ENCODE measurements at places on chromosomes 12 and 14.

DNA sequence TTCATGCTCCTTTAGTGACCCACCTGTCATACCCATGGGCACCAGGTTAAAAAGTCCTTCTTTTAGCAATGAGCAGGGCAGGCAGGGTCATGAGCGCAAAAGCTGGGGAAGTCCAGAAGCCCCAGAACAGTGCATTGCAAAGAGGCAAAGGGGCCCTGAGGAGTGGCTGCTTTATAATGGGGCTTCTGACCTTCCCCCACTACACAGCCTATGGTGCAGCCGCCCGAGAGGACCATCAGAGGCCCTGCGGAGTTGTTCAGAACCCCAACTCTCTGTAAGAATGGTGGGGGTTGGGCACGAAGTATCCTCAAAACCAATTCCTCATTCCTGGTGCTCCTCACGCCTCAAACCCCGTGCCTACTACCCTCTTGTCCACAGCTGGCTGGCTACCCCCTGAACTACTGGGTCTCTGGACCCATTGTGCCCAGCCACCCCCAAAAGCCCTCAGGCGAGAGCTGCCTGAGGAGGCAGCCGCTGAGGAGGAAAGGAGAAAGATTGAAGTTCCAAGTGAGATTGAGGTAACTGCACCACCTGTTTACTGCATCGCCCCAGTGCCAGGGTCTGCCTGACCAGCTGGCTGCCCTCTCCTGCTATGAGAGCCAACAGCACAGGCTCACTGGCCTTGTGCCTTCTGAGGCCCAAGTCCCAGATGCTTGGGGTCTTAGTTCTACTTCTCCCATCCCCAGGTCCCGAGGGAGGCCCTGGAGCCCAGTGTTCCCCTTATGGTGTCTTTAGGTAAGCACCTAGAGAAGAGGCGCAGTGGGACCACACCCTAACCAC is 6.7 kb downstream of the REC8 start:
- no peak for DNase-seq

DNA sequence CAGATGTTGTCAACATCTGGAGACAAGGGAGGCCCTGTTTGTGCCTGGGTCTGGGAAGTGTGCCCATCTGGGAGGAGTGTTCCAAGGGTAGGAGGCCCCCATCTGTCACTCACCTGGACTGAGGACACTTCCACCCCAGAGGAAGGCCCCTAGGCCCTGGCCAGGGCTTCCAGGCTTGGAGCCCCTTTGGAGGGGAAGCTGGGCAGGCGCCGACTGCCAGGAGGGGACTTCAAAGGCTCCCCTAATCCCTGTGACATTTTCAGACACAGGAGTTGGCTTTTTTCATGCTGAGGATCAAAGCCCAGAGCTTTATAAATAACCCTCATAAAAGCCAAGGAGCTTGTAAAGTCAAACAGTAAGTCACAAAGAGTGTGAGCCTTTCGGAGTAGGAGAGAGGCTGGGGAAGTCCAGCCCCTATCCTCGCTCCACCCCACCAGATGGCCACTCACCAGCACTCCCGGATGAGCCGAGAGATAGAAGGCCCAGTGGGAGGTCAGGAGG is 17.6 kb upstream of the FAM222A start:
- DNase-seq: no peak

DNA sequence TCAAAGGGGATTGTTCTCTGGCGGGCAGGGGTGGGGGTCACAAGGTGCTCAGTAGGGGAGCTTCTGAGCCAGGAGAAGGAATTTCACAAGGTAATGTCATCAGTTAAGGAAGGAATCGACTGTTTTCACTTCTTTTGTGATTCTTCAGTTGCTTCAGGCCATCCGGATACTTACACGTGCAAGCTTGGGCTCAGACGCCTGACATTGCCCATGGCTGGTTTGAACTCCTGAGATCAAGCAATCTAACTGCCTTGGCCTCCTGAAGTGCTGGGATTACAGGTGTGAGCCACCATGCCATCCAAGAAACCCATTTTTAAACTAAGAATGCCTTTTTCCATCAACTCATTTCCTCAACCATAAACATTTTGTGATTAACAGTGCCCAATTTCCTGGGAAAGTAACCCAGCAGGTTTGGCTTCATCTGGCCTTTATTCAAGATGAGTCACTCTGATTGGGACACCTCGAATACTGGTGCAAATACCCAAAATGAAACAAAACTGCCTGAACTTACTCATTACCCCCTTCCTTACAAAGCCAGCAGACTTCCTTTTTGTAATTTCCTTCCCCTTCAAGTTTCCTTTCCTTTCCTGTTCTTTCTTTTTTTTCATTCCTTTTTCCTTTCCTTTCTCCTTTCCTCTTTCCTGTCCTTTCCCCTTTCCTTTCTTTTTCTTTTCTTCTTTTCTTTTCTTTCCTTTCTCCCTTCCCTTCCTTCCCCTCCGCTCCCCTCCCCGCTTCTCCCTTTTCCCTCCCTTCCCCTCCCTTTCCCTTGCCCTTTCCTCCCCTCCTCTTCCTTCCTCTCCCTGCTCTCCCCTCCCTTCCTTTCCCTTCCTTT is 10.2 kb upstream of the RNASE10 start:
- no peak for DNase-seq

DNA sequence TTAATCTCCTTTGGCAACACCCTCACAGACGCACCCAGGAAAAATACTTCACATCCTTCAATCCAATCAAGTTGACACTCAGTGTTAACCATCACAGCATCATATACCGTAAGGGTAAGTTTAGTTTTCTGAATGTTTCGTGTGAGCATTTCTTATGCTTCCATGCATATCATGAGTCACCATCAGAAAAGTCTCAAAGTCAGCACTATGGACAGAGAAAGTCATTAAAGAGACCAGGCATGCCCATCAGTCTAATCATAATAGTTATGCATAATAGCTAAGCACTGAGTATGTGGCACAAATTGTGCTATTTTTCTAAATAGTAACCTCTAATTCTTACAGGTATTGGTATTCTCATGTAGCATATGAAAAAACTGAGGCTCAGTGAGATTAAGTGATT is 158.8 kb upstream of the PRMT8 start:
- DNase-seq: no peak

GRCh38 chr12:115975411-115975810 is 302.1 kb downstream of the MED13L start:
- DNase-seq: no peak

DNA sequence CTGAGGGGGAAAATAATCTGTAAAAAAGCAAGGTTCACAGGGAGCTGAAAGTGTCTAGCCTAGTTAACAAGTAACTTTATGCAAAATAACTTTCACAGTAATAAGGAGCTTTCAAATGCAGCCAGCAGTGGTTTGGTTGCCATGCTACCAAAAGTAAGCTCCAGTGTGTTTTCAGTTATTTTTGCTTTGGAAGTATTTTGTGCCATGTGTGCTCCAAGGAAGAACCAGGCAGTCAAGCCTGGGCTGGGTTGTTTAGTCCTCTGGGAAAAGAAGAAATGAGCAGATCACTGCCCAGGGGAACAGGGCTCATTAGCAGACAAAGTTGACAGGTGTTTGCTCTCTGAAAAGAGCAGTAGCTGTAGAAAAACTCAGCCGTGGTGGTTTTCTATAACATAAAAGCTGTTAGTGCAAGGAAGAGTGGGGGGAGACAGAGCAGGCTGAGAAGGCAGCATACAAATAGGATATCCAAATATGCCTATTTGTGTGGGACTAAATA is 92.8 kb upstream of the TMTC2 start:
- peak; percentile 47 for DNase-seq

DNA sequence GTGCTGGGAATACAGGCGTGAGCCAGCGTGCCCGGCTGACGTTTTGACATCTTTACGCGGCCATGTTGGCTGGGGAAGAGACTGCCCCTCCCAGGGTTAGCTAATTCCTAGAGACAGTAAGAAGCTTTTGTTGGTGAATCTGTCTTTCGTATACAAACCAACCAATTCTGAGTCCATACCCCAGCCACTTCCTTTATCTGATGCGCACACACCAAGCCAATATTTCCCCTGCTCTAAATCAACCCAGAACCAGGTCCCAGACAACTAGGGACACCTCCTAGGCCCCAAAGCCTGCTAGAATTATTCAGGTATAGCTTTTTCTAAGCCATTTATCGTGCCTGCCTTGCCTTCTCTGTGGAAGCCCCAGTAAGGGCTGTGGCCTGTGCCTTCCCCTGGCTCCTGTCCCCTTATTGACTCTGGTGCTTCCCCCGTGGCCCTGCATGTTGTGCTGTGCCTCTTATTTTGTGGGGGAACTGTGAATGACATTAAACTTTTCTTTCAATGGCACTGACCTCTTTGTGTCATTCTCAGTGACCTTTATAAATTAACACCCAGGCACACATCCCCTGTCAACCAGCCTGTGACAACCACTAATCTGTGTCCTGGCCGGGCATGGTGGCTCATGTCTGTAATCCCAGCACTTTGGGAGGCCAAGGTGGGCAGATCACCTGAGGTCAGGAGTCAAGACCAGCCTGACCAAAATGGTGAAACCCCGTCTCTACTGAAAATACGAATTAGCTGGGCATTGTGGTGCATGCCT is 10.7 kb upstream of the EVL start:
- DNase-seq: no peak

- peak; percentile 84 for DNase-seq
These were observed 86.8 kb upstream of the HIF1A start for GRCh38 chr14:61608245-61609165.

DNA sequence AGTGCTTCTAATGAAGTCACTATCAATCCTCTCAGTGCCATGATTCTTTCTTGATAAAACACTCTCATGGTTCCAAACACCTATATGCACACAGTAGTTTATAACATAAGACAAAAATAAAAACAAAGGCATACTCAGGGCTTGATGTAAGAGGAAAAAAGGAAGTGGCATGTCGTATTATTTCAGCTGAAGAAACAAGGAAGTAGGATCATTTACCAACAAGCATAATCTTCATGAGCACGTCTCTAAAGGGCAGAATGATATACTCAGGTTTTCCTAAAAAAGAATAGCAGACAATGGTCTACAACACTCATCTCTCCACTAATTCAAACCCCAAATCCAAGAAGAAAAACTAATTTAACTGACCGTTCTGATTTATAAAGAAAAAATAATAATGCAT is 33.9 kb downstream of the NUMB start:
- DNase-seq: no peak

GRCh38 chr12:65200007-65200665 is 30.8 kb downstream of the LEMD3 start:
- DNase-seq: no peak

- DNase-seq: no peak
These were observed 3.3 kb upstream of the CCDC196 start for GRCh38 chr14:66482873-66483272.

- no peak for DNase-seq
These were observed 23.1 kb upstream of the KCNK10 start for GRCh38 chr14:88346048-88346639.

DNA sequence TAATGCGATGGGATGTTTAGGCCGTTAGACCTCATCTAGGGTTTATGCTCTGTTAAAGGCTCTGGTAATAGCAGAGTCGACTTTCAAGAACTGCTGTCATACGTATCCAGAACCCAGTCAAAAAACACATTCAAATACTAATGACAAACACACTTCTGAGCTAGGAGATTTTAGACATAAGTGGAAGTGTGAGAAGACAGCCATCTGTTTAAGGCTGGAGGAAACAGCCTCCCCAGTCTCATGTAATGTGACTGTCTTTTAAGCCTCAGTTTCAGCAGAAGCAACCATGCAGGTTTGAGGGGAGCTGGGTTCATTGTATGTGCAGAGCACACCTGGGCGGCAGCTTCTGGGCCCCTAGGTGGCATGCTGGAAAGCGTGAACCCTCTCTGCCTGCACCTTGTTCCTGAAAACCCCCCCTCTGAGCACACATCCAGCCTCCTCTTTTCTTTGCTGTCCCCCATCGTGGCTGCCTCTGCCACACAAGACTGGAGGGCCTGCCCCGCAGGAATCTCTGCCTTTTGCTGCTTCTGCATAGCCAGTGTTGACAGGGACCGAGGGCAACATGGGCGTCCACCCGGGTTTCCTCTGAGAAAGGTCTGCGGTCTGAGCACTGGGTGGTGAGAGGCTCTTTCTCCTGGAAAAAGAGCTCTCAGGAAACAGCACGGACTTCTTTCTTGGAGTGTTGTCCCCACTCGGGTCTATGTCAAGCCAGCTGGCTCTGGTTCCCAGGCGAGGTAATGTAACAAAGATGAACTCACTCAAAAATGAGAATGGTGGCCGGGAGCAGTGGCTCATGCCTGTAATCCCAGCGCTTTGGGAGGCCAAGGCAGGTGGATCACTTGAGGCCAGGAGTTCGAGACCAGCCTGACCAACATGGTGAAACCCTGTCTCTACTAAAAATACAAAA is 11.6 kb downstream of the WNT5B start:
- DNase-seq: no peak

GRCh38 chr14:54890788-54891187 is 11.8 kb downstream of the GCH1 start:
- DNase-seq: no peak

GRCh38 chr12:5272018-5272785 is 159.7 kb upstream of the NTF3 start:
- no peak for DNase-seq

DNA sequence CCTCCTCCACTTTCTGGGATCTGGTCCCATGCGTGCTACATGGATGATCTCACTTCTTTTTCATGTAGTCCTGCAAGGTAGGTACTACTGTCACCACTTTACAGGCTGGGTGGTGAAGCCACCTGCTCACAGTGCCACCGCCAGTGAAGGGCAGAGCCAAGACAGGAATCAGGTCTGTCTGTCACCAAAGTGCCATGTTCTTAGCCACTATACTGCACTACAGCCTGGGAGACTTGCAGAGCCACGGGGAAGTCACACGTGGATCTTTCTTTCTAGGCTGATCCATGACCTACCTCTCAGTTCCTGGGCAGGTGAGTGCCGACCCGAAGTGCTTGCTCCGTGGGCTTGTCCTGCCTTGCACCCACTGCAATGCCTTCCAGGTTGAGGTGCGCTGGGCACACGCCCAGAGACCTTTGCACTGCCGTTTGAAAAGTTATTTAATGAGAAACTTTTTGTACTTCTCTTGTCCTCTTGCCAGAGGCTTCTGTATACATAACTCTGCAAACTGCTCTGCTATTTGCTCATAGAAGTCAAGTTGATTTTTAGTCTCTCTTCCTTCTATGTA is 19.7 kb upstream of the CLMN start:
- no peak for DNase-seq

- no peak for DNase-seq
These were observed 1.3 kb downstream of the PRPH start for GRCh38 chr12:49296034-49296835.

Data from NCI-H2107 (cell line).